ENCODE measurements at places on chromosomes 12 and 14.

- DNase-seq, result no peak
Observed at GRCh38 chr14:35252451-35252868, 39.7 kb upstream of the PSMA6 start.

DNA sequence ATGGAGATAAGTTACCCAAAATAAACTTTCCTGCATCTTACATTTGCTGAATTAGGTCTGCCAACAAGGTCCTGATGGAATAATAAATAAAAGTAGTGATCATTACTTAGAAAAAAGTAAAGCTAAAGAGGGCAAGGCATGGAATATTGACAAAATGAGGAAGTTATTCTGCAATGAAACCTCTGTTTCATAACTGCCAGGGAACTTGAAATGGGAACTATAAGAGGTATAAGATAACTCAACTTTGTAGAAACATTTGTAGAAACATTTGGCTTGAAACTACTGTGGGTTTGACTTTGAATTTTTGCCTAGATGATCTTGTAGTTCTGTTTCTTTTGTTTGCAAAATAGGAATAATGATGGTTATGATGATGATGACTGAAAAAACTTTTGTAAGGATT, 18.7 kb upstream of the YBX3 start:
- no peak for DNase-seq

DNA sequence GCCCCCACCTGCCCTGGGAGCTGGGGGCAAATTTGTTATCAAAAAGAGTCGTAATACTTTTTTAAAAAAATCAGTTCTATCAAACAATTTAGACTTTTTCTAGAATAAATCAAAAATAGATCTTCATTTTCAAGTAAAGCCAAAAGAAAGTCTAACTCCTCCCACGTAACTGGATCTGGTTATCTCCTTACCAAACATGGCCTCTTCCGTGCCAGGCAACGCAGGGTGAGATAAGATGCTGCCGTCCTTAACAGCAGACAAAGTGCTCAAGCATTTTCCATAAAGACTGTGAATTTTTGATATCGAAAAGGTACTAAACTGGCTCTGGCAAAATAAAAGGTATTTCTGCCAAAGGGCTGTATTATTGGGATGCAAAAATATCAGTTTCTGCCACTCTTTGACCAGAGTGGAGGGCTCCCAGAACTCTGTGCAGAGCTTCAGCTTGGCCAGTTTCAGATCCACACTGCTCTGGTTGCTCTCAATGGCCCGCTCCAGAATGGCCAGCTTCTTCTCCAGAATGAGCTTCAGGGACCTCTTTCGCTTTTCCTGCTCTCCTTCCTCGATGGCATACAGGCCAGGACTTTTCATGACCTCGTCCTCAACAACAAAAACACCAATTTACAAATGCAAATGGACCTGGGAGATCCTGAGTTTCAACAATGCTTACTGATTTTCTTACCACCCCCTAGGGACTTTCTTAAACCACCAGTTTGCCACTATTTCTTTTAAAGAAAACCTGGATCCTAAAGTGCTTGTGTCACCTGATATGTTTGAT, 29.0 kb downstream of the NRDE2 start:
- DNase-seq, result no peak

GRCh38 chr14:97413966-97414717, 617.0 kb downstream of the VRK1 start:
- DNase-seq, result no peak

GRCh38 chr12:47808050-47808449, 11.7 kb downstream of the HDAC7 start:
- DNase-seq, result no peak

GRCh38 chr12:48038085-48038484, 33.8 kb upstream of the COL2A1 start:
- no peak for DNase-seq
